ENCODE measurements at places on chromosomes 12 and 14. TPM values are rescaled to one million over a fixed set of nuclear protein-coding genes. Genes with fewer than 3 reads are reported as not detected.

The KRT75 gene
- total RNA-seq = not detected

DNA sequence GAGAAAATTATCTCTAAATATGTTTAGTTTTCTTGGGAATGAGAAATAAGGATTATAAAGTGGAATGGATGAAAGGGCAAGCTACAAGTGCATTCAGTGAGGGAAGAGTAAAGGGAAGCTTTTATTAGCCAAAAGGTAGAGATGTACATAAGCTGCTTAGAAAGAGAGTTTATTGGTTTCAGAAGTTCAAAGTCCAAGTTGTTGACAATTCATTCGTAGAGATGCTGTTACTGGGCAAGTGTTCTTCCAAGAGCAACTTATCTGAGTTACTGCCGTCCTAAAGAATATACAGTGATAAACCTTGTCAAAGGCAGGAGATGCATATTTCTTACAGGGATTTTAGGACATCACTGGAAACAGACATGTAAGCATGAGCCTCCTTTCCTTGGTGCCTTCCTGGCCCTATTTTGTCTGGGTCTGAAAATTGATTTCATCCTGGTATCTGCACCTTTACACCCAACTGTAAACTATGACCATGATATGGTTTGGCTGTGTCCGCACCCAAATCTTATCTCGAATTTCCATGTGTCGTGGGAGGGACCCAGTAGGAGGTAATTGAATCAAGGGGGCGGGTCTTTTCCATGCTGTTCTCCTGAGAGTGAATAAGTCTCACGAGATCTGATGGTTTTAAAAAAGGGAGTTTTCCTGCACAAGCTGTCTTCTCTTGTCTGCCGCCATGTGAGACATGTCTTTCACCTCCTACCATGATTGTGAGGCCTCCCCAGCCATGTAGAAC lies 46.8 kb downstream of the TRMT5 start:
- H3K4me1 ChIP-seq = no peaks in the 10 kb centered on the region
- no peak overlapping the region for H3K4me3 ChIP-seq
- no peaks in the 10 kb centered on the region for H3K27me3 ChIP-seq
- DNase-seq = no peak
- no peaks in the 10 kb centered on the region for H3K36me3 ChIP-seq

- no peak for DNase-seq
- no peak overlapping the region for H3K4me3 ChIP-seq
- no peaks in the 10 kb centered on the region for H3K27me3 ChIP-seq
- peak overlapping the region; percentile 12 for H3K27ac ChIP-seq
These were observed 47.4 kb downstream of the SUSD6 start for GRCh38 chr14:69658664-69659261.

GRCh38 chr12:66187036-66187435 lies 2.0 kb upstream of the IRAK3 start:
- H3K27ac ChIP-seq = no peak overlapping the region
- H3K4me3 ChIP-seq = no peak overlapping the region
- H3K4me1 ChIP-seq = peaks cover 3% of the 10 kb centered on the region
- no peak for DNase-seq
- peaks cover 5% of the 10 kb centered on the region for H3K27me3 ChIP-seq
- H3K36me3 ChIP-seq = no peaks in the 10 kb centered on the region

The DEGS2 gene
- total RNA-seq = 0.35 TPM

- no peaks in the 10 kb centered on the region for H3K27me3 ChIP-seq
- no peak for DNase-seq
- H3K4me3 ChIP-seq = no peak within 1 kb of the TSS
These were observed at the start of gene MFAP5 for GRCh38 chr12:8662593-8662992. MFAP5 (minus strand) TSS chr12:8662826; CDS start chr12:8662104, 722 bp downstream.

The RIMBP2 gene
- not detected for total RNA-seq

The KIF5A gene
- total RNA-seq = 1.8 TPM

The TMPRSS12 gene
- total RNA-seq = not detected

DNA sequence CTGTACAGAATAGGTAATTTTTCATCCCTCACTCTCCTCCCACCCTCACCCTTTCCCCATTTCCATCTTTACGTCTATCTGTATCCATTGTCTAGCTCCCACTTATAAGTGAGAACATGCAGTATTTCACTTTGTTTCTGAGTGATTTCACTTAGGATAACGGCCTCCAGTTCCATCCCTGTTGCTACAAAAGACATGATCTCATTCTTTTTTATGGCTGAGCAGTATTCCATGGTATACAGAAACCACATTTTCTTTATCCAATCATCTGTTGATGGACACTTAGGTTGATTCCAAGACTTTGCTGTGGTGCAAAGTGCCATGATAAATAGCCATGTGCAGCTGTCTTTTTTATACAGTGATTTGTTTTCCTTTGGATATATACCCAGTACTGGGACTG lies 16.4 kb downstream of the EEA1 start:
- H3K27ac ChIP-seq = no peak overlapping the region
- no peaks in the 10 kb centered on the region for H3K36me3 ChIP-seq
- no peak for DNase-seq
- peaks cover 24% of the 10 kb centered on the region for H3K4me1 ChIP-seq

The SERPINA12 gene
- not detected for total RNA-seq

DNA sequence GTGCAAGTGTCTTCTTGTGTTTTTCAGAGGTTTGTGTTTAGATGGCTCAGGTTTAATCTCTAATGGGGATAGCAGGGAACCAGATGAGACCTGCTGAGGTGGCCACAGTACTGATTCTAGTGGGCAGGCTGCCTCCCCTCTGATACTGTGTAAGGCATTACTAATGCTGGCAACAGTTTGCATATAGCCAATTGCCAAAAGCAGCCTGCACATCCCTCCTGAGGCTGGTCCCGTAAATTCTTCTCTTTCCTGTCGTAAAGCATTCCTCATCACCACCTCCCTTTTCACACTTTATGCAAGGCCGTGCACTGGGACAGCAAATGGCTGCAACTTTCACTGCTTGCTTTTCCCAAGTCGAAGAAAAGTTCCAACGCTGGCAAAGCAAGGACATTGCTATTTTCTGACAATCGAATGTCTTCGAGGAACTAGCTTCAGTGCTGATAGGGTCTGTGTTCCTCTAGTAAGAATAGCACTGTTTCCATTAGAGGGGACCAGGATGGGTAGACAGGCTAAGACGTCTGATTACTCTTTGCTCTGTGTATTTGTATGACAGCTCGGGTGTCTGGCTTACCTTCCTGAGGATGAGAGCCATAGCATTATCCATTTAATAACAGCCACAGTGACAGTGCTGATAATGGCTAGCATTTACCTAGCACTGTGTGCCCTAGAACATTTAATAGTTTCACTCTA lies 178.2 kb upstream of the HIF1A start:
- no peak overlapping the region for H3K4me3 ChIP-seq
- no peaks in the 10 kb centered on the region for H3K27me3 ChIP-seq
- no peak overlapping the region for H3K27ac ChIP-seq
- no peak for DNase-seq

- H3K27ac ChIP-seq = no peak overlapping the region
- no peaks in the 10 kb centered on the region for H3K4me1 ChIP-seq
- H3K36me3 ChIP-seq = no peaks in the 10 kb centered on the region
- H3K4me3 ChIP-seq = no peak overlapping the region
- no peak for DNase-seq
These were observed 941 bp upstream of the STAB2 start for GRCh38 chr12:103586132-103586531.

The GRIN2B gene
- not detected for total RNA-seq

- no peak overlapping the region for H3K27ac ChIP-seq
- no peaks in the 10 kb centered on the region for H3K36me3 ChIP-seq
- DNase-seq = no peak
- no peak overlapping the region for H3K4me3 ChIP-seq
These were observed 16.5 kb upstream of the RIMKLB start for GRCh38 chr12:8681129-8681884.

DNA sequence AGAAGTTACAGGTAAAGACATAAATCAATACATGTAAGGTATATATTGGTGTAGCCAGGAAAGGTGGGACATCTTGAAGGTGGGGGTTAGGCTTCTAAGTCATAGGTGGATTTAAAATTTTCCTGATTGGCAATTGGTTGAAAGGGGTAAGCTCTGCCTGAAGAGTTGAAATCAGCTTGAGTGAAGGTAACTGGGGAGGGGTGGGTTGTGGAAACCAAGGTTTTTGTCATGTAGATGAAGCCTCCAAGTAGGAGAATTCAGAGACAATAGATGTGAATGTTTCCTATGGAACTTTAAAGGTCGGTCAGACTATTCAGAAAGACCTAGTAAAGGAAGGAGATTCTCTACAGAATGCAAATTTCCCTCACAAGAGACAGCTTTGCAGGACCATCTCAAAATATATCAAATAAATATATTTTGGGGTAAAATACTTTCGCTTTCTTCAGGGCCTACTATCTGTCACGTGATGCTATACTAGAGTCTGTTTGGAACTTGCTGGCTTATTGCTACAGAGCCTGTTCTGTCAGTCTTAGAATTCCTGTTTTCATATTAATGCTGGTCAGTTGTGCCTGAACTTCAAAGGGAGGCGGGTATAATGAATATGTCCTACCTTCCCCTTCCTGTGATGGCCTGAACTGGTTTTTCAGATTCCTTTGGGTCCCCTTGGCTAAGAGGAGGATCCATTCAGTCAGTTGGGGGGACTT lies 20.6 kb upstream of the SPATA7 start:
- H3K36me3 ChIP-seq = no peaks in the 10 kb centered on the region
- no peaks in the 10 kb centered on the region for H3K4me1 ChIP-seq
- H3K27ac ChIP-seq = no peak overlapping the region
- H3K27me3 ChIP-seq = no peaks in the 10 kb centered on the region
- DNase-seq = no peak

GRCh38 chr12:15322164-15323061 lies at the start of gene PTPRO:
PTPRO (plus strand) TSS chr12:15322508.
- no peaks in the 10 kb centered on the region for H3K36me3 ChIP-seq
- no peak within 1 kb of the TSS for H3K4me3 ChIP-seq
- DNase-seq = no peak
- H3K4me1 ChIP-seq = no peaks in the 10 kb centered on the region
- no peak within 1 kb of the TSS for H3K27ac ChIP-seq

- H3K36me3 ChIP-seq = no peaks in the 10 kb centered on the region
- no peaks in the 10 kb centered on the region for H3K27me3 ChIP-seq
- no peak overlapping the region for H3K27ac ChIP-seq
- DNase-seq = no peak
These were observed 85.3 kb upstream of the FLRT2 start for GRCh38 chr14:85444635-85445034.

- peak overlapping the region; percentile 69 for H3K4me3 ChIP-seq
- peaks cover 52% of the 10 kb centered on the region for H3K4me1 ChIP-seq
- peak overlapping the region; percentile 76 for H3K27ac ChIP-seq
- DNase-seq = no peak
- no peaks in the 10 kb centered on the region for H3K27me3 ChIP-seq
- no peaks in the 10 kb centered on the region for H3K36me3 ChIP-seq
These were observed 785 bp upstream of the NIN start for GRCh38 chr14:50831726-50832168.

- H3K4me3 ChIP-seq = no peak overlapping the region
- H3K27ac ChIP-seq = no peak overlapping the region
- no peak for DNase-seq
- H3K36me3 ChIP-seq = peaks cover 12% of the 10 kb centered on the region
- no peaks in the 10 kb centered on the region for H3K4me1 ChIP-seq
These were observed 47.8 kb downstream of the EID3 start for GRCh38 chr12:104351057-104351983.

The KTN1 gene
- 146 TPM for total RNA-seq

- H3K36me3 ChIP-seq = no peaks in the 10 kb centered on the region
- DNase-seq = no peak
- H3K27me3 ChIP-seq = no peaks in the 10 kb centered on the region
- peaks cover 7% of the 10 kb centered on the region for H3K4me1 ChIP-seq
- H3K27ac ChIP-seq = no peak within 1 kb of the TSS
- H3K4me3 ChIP-seq = no peak within 1 kb of the TSS
These were observed at the start of gene SLC6A13 for GRCh38 chr12:262817-263216. SLC6A13 (minus strand) TSS chr12:262836; CDS start chr12:260052, 2,784 bp downstream.

GRCh38 chr12:56999456-56999855 lies 6.9 kb downstream of the ZBTB39 start:
- peaks cover 29% of the 10 kb centered on the region for H3K4me1 ChIP-seq
- no peak overlapping the region for H3K27ac ChIP-seq
- H3K4me3 ChIP-seq = no peak overlapping the region

DNA sequence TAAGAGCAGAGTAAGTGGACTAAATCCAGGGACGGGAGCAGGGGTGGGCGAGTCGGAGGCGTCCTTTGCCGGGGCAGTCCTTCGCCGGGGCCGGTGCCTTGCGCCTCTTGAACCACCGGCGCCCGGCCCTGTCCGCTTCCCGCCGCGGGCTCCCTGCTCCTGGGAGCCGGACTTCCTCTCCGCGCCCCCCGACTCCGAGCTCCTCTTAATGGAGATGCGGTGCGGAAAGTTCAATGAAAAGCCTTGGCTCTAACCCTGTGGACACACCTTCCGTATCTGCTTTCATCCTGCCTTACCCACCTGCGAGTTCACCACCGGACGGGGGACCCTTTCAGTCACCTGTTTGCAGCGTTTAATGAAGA lies 412 bp downstream of the FGFR1OP2 start:
- no peak for DNase-seq
- H3K36me3 ChIP-seq = no peaks in the 10 kb centered on the region
- H3K27me3 ChIP-seq = no peaks in the 10 kb centered on the region
- H3K4me3 ChIP-seq = peak overlapping the region; percentile 87

The PRPH gene
- not detected for total RNA-seq

DNA sequence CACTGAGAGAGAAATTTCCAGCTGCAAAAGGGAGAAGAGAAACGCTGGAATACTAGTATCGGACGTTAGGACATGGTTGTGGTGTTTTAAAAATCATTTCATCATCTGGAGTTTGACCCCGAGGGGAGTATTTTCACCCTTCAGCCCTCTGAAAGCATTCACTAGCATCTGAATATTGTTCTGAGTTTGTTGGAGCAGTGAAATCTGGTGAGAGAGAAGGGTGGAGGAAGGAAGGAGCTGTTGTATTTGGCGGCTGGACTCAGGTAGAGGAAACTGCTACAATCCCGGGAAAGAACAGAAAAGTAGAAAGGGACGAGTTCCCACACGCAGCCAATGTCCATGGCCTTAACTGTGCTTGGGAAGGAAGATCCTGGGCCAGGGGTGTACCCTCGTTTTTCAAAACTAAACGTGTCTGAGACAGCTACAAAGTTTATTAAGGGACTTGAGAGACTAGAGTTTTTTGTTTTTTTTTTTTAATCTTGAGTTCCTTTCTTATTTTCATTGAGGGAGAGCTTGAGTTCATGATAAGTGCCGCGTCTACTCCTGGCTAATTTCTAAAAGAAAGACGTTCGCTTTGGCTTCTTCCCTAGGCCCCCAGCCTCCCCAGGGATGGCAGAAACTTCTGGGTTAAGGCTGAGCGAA lies 896 bp upstream of the CDKN1B start:
- H3K27me3 ChIP-seq = no peaks in the 10 kb centered on the region
- peaks cover 30% of the 10 kb centered on the region for H3K4me1 ChIP-seq
- peak overlapping the region; percentile 98 for H3K27ac ChIP-seq
- peaks cover 34% of the 10 kb centered on the region for H3K36me3 ChIP-seq
- no peak for DNase-seq

GRCh38 chr14:100063314-100063941 lies 1.8 kb upstream of the EVL start:
- H3K36me3 ChIP-seq = no peaks in the 10 kb centered on the region
- H3K4me1 ChIP-seq = peaks cover 75% of the 10 kb centered on the region
- H3K27ac ChIP-seq = peak overlapping the region; percentile 57
- H3K27me3 ChIP-seq = no peaks in the 10 kb centered on the region

- H3K4me1 ChIP-seq = no peaks in the 10 kb centered on the region
- H3K27ac ChIP-seq = no peak overlapping the region
- no peak for DNase-seq
- H3K27me3 ChIP-seq = no peaks in the 10 kb centered on the region
- peaks cover 6% of the 10 kb centered on the region for H3K36me3 ChIP-seq
These were observed 26.8 kb downstream of the IFT43 start for GRCh38 chr14:76012354-76012753.

The HDAC7 gene
- total RNA-seq = 206 TPM

The TGM1 gene
- 3.7 TPM for total RNA-seq
